ENCODE measurements at places on chromosomes 3 and 15. TPM values are rescaled to one million over a fixed set of nuclear protein-coding genes. Genes with fewer than 3 reads are reported as not detected.

DNA sequence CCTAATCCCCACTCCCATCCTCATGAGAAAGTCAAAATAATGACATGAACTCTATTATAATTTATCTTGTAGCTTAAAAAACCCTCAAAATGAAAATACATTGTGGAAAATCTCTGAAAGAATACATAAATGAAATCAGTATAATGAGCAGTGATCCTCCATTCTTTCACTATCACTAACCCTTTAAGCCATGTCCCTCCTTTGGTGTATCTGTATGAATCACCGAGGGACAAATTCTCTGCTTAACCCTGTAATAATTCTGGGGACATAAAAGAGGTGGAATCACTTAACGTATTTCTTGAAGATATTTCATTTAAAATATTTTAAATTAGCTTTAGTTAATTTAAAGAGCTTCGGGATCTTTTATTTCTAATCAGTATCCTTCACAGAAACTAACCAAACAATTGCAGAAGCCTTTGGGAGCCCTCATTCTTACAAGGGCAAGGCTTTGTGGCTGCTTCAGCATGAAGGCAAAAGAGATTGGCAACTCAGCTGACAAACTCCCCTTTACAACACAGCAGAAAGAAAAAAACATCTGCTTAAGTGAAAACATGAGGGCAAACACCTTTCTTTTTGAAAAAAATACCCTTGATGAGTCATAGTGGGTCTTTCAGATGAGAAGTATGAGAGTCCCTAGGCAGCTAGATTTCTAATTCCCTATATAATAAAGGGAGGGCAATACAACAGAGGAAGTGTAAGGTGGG is 44.0 kb upstream of the ALCAM start:
- DNase-seq = no peak

DNA sequence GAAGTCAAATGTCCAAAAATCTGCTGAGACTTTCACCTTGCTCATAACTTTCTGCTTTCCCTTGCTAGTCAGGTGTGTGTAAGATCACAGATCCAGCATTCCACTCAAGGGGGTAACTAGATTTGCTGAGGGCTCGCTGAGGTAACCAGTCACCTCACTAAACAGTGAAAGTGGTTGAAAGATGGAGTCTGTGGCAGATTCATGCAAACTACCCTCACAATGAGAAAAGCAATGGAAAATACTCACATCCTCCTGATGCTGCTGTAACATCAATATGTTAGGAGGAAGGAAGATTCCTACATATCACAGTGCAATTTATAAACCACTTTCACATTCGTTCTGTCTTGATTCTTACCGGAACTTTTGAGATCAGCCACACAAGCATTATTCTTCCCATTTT is 174.3 kb upstream of the BCL6 start:
- DNase-seq = no peak

The CPA3 gene
- 6.9 TPM for total RNA-seq

- no peak for DNase-seq
Observed at GRCh38 chr15:33994005-33994615, 25.8 kb downstream of the CHRM5 start.

The LYSMD2 gene
- 24.9 TPM for total RNA-seq

DNA sequence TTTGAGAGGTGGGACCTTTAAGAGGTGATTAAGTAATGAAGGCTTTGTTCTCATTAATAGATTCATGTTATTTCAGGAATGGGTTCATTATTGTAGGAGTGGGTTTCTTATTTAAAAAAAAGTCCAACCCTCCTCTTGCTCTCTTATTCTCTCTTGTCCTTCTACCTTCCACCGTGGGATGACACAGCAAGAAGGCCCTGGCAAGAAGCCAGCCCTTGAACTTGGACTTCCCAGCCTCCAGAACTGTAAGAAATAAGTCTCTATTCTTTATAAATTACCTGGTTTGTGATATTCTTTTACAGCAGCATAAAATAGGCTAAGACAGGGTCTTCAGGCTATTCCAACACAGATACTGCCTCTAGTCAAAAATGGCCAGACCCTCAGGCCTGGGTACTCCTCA is 62.2 kb downstream of the MYLK start:
- DNase-seq = no peak

GRCh38 chr15:68268405-68268804 is 9.1 kb upstream of the FEM1B start:
- DNase-seq = no peak

DNA sequence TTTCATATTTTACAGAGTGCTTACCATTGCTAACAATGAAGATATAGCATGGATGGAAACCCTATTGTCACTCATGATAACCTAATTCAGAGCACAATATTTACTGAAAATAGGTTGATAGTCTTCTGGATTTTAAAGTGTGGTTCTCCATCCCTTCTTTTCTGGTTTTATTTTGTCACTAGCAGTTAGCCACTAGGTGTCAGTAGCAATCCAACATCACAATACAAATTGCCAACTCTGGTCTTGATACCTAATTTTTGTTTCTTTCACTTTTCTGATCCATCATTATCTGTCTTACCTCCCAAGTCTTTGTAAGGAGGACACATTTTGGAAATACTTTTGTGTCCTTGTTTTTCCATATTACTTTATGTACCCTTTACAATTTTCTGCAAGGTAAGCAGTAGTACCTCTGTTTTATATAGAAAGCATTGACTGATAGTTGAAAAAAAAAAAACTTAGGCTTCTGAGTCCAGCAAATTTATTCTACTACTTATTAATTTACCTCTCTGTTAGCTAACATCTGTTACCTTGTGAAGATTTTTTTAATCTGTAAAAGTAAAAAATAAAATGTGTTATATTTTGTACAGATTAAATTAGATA is 28.3 kb upstream of the CRYBG3 start:
- no peak for DNase-seq

- no peak for DNase-seq
Observed at GRCh38 chr3:112718516-112718915, 77.6 kb upstream of the CCDC80 start.

DNA sequence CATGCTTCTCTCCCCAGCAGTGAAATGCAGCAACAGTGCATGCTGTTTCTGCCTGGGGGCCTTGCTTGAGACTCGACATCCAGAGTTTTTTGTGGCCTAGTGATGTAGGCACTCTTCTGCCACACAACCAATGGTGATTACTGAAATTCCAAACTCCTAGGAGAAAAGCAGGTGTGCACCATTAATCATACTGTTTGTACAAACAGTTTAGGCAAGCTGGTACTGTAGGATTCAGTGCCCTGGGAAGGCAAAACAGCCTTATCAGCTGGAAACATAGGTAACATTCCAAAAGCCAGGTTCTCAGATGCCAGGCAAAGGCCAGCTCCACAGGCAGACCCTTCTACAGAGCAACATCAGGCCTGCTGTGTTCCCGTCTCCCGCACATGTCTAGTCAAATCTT is 17.5 kb upstream of the RBP1 start:
- no peak for DNase-seq

The NOX5 gene
- total RNA-seq = 0.90 TPM

- DNase-seq = no peak
Observed at GRCh38 chr15:58111718-58112104, 26.5 kb upstream of the AQP9 start.

DNA sequence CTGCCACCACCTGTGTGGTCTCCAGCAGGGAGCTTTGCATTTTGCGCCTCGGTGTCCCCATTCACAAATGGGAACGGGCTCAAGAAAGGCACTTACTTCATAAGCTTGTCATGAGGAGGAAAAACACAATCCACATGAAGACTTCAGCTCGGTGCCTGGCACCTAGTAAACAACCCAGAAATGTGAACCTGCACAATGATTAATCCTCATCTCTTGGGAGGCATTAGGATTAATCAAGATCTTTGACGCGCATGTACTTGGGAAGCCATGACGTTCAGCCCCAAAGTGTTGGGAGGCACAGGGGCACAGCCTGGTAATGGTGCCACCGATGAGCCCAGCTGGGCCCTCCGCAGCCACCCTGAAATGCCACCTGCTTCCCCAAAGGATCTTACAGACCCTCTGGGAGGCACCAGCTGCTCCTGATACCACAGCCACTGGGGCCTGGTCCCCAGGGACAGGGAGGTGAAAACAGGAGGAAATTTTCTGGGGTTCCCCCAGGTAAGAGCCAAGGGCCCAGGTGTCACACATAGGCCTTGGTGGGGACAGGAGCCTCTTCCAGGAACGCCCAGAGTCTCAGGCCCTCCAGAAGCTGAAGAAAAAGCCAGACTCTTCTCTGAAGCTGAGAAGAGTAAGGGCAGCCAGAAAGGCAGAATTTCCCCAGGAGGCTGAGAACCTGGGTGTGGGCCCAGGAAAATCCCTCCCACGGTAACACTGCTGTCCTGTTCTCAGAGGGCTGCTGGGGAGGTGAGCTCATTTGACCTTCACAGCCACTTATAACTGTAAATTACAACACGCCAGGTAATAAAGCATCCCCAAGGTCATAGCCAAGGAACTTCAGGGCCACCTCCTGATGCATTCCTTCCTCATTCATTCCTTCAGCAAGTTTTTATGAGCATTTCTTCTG is 507.5 kb downstream of the SHQ1 start:
- no peak for DNase-seq

DNA sequence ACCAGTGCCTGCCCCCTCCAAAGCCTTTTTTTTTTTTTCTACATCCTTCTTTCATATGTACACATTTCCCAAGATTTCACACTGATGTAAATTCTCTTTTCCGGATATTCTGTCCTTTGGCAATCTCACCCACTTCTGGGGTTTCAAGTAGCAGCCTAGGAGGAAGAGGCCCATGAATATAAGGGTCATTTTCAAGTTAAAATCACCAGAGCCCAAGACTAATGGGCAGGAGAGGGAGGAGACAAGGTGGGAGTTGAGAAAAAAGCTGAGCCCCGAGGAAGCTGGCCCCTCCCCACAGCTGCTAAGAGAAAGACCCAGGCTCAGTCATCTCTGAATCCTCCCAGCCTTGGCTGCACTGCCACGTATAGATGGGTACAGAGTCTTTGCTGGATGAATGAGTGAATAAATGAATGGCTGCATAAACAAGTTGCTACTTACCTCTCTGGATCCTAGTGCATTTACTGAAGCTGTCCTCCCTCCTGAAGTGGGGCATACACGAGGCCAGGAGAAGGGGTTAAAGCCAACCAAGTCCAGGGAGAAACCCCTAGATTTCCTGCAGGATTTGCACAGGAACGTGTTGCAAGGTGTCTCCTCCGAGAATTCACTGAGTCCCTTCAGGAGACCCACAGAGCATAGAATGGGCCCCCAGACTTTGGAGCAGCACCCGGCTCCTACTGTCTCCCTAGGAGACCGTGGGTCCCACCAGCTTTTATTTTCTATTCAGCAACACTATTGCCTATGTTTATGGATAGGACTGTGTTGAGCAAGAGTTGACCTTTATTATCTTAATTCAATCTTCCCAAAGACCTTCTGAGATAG is 100.8 kb upstream of the LIPC start:
- no peak for DNase-seq

The CCRL2 gene
- 1.3 TPM for total RNA-seq

DNA sequence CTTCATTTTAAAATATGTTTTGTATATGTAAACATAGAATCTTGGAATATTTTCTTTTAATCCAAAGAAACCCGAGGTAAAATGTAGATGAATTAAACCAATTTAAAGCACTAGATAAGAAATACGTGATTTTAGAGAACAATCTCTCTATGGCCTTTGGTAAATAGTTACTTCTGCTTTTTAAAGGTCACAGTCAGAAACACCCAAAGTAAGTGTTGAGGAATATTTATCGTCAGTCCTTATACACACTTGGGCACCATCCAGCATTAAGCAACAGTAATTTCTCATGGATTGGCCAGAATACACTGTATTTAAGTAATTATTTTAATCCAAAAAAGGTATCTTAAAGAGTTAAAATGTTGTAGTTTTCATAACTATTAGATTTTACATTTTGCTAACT is 713.2 kb downstream of the NLGN1 start:
- DNase-seq = no peak

DNA sequence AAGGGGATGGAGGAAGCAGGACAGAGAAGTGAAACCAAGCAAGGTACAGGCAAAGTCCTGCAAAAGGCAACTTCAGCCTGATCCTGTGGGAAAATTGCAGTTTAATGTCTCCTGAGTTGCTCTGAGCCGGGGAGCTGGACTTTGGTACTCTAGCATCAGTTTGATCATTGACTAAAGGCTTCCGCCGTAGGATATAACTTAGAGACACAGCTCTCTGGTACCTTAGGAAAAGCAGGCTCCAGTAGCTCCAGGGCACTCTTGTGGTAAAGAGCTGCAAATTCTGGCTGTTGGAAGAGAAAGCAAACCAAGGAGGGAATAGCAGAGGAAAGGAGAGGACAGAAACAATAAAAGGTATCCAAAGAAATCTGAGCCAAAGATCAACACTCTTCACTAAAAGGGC is 521.1 kb downstream of the PLOD2 start:
- DNase-seq = no peak

- no peak for DNase-seq
Observed at GRCh38 chr3:22933841-22934116, 269.3 kb upstream of the UBE2E2 start.

- DNase-seq = no peak
Observed at GRCh38 chr3:195903950-195904290, 4.4 kb downstream of the TNK2 start.

DNA sequence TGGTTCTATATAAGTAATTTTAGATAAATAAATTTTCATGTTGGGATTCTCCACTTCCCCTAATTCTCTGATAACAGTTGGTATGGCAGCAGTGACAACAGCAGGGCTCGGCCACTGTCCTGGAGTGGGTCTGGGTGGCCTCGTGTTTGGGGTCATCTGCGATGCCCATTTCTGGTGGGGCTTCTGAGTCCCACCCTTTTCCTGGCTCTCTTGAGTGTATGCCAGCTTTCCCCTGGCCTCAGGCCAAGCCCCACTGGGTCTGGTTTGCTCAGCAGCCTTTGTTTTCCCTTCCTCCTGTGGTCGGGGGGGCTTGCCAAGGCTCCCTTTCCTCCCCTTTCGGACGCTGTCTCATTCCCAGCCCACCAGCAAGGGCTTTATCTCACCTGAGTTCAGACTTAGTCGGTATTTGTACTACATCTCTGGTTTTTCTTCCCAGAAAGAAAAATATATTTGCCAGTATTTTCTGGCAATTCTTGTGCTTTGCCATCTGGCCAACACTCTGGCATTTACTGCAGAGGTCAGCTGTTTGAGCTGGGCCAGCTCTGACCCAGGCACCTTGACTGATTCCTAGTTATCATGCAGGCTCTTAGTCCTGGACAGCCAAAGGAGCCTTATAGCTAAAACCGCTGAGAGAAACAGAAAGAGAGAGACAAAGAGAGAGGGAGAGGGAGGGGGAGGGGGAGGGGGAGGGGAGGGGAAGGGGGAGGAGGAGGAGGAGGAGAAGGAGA is 35.2 kb downstream of the MYZAP start:
- DNase-seq = no peak

DNA sequence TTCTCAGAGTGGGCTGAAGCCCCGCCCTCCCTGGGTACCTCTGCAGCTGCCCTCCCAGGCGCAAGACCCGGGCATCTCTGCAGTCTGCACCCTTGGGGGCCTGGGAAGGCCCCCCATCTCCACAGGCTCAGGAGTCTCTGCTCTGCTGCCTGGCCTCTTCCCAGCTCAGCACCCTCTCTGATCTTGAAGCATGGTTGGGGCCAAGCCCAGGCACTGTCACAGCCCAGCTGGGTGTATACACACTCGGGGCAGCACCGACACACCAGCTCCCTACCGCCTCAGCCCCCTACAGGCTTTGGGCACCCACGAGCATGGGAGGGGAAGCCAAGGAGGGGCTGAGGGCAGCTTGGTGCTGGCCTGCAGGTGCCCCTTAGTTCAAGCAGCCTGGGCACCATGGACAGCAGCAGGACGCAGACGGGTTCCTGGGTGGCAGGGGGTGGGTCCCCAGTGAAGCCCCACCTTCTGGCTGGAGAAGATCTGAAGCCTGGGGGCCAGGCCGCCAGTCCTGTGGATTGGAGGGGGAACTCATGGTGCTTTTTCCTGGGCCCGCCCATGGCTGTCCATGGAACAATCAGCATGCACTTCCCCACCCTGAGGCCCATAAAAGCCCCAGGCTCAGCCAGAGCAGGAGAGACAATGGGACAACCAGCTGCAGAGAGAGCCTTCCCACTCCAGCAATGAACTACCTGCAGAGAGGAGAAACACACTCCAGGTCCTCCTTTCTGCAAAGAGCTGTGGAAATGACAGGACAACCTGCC is 170.6 kb downstream of the TJP1 start:
- DNase-seq = no peak
